ENCODE measurements at places on chromosomes 16 and 17. TPM values are rescaled to one million over a fixed set of nuclear protein-coding genes. Genes with fewer than 3 reads are reported as not detected.

- no peak for DNase-seq
Measured at GRCh38 chr17:80502578-80502877, 26.1 kb upstream of the NPTX1 start.

GRCh38 chr17:80751946-80752581 lies 207.4 kb downstream of the RPTOR start:
- no peak for DNase-seq

DNA sequence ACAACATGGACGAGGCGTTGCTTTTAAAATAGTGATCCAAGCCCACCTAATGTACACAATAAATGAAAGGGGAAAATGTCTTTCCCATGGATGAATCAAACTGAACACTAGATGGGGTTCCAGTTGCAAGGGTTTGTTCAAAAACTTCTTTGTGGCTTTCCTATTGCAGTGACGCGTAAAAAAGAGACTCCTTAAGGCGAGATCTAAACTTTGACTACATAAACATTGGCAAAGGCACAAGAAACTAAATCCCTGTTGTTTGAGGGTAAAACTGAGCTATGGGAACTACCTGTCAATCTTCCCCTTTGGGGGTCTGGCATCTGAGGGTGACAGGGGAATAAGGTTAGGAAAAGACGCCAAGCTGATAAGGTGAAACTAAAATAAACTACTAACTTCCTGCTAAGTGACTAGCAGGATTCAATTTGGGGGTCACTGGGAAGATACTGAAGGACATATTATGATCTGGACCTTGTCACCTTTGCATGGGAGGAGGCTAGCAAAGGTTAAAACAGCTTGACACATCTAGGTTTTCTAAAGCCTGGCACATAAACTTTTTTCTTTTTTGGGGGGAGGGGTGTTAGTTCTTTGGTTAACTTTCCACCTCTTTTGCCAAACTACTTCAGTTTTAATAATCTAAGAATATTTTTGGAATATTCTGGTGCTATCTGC lies 4.7 kb downstream of the SALL1 start:
- no peak for DNase-seq

GRCh38 chr17:28317099-28317965 lies 1.7 kb upstream of the TMEM97 start:
- DNase-seq = no peak

- DNase-seq = no peak
Measured at GRCh38 chr16:31876951-31877828, 3.6 kb downstream of the ZNF267 start.

DNA sequence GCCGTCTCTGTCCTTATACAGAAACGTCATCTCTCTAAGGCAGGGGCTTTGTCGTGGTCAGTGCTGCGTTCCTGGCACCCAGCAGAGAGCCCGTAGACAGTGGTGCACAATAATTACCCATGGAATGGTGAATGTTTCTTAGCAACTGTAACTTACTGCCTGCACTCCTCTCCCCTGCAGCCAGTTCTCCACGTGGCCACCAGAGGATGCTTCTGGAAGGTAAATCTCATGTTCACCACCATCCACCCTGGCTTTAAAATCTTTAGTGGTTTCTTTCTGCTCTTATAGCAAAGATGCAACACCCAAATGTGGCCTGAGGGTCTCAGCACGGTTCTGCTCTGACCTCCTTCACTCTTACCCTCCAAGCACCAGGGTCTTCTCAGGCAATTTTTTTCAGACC lies 150.8 kb downstream of the GRIN2A start:
- DNase-seq = no peak

DNA sequence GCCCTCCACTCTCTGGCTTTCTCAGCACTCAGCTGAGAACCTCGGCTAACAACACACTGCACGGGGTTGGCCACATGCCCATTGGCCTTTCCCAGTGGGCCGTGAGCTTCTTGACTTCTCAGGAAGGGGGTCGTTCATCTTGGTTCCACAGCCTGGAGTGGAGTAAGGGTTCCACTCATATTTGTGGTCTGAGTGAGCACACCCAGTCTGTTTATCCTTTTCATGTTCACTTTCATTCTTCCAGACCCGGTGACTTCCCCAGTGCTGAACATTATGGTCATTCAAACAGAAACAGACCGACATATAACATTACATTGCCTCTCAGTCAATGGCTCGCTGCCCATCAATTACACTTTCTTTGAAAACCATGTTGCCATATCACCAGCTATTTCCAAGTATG lies 8.2 kb downstream of the MILR1 start:
- DNase-seq = no peak

- no peak for DNase-seq
Measured at GRCh38 chr16:17177242-17177958, 293.4 kb downstream of the XYLT1 start.

- DNase-seq = peak; percentile 41
Measured at GRCh38 chr16:79707876-79708275, 107.3 kb upstream of the MAF start.

DNA sequence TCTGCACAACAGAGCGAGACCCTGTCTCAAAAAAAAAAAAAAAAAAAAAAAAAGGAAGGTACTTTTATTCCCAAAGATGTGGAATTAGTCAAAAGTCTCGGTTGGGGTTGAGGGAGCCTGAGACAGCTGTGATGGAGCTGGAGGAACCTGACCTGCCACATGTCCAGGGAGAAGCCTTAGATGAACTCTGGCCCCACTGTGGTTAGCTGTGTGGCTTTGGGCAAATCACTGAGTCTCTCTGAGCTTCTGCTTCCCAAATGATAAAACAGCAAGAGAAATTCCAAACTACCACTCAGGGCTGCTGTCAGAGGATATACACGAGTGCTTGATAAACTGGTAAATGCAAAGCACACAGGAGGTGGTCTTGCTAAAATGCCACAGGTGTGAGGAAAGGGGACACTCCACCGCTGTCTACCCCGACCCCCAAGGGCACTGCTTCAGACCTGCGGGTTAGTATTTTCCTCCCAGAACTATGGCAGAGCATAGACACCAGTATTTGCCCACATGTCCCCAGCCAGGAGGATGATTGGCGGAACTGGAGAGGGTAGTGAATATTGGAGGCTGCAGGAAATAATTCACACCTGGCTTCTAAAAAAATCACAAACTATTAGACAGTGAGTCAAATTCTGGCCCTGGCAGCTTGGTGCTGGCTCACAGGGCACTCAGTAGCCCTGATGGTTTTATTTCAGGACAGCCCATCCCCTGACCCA lies 14.7 kb downstream of the DRC3 start:
- no peak for DNase-seq

GRCh38 chr16:58333985-58334384 lies 39.2 kb upstream of the PRSS54 start:
- DNase-seq = peak; percentile 29

DNA sequence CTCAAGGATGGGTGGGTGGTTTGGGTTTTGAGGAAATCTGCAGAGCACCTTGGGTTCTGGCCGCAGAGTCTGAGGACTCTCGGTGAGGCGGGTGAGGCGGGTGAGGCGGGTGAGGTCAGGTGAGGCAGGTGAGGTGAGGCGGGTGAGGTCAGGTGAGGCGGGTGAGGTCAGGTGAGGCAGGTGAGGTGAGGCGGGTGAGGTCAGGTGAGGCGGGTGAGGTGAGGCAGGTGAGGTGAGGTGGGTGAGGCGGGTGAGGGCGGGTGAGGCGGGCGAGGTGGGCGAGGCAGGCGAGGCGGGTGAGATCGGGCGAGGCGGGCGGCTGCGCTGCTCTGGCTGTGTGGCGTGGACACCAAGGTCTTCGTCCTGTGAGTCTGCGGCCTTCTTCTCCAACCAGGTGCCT lies 24.1 kb upstream of the RPL13 start:
- no peak for DNase-seq

DNA sequence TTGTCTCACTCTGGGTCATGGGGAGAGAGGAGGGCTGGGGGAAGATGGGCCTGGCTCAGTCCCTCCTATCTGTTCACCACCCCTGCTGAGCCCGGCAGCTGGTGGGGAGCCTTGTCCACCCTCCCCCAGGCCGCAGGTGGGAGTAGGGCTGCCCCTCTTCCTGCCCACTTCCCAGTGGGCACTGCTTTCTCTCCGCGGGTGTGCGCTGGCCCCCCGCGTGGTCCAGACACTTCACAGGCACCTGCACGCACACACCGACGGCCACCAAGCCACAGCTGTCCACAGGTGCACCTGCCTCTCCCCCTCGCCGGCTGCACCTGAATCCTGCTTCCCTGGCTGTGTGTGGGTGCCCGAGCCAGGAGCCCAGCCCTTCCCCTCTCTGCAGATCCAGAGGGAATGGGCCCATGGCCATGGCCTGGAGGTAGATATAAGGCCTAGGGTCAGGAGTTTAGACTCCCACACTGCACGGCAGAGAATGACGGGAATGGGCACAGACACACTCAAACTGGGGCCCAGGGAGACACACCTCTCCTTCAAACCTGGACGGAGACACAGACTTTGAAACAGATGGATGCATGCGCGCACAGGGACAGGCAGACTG lies 2.0 kb downstream of the NHERF2 start:
- DNase-seq = no peak

DNA sequence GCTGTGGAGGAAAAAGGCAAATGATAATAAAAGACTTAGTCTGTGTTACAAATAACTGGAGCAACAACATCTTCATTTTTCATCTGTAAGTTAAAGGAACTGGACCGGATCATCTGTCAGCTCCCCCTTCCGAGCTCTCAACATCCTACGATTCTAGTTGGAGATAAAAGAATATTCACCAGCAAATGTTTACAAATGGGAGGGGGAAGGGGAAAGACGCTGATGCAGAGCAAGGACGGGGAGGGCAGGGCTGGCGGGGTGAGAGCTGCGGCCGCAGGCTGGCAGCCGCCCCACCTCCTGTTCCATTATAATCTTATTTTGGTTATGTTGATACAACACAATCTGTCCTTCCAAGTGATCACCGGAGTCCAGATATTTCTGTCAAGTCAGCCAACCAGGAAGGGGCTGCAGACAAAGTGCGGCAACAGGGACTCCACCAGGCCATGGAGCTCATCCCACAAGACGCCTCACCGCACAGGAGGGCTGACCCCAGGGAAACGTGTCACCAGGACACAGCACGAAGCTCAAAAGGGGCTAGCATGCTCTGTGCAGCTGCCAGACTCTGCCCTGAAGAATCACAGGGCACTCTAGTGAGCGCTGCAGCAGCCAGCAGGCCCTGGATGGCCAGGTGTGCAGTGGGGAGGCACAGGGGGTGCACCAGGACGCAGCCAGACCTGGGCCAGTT lies 19.7 kb downstream of the FBXO31 start:
- no peak for DNase-seq

- no peak for DNase-seq
Measured at GRCh38 chr16:4663777-4664465, 29.4 kb upstream of the NUDT16L1 start.

DNA sequence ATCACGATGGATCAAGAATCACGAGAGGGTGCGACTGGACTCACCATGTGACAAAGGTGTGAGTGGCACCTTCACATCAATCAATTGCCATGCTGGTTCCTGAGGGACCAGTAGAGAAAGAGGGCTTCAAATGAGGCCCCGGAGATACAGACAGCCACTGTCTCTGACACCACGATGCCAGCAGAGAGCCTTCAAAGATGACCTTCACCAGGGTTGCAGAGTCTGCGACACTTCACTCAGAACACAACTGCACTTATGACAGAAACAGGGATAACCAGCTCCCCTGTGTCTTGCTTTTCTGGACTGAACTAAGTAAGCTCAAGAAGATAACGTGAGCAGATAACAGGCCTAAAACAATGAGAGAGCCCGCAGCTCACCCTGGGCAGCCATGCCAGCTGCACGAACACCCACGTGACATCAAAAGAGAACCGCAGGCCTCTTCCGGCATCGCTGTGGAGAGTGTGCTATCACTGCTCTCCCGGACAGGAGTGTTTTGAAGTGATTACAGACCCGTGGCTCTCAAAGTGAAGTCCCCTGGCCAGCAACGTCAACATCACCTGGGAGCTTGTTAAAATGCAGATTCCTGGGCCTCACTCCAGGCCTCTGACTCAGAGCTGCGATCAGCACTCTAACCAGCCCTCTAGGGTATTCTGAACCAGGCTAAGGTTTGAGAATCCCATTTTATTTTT lies 36.4 kb downstream of the KLHDC4 start:
- no peak for DNase-seq

- no peak for DNase-seq
Measured at GRCh38 chr17:19296786-19297778, 59.9 kb downstream of the EPN2 start.

GRCh38 chr17:69407759-69408158 lies 6.7 kb upstream of the MAP2K6 start:
- DNase-seq = no peak

- peak; percentile 51 for DNase-seq
Measured at GRCh38 chr16:88769617-88770460, 15.2 kb downstream of the PIEZO1 start.

- DNase-seq = no peak
Measured at GRCh38 chr17:8161289-8162232, 1.2 kb downstream of the VAMP2 start.

- DNase-seq = no peak
Measured at GRCh38 chr16:84595052-84595481, 22.8 kb downstream of the COTL1 start.

- DNase-seq = no peak
Measured at GRCh38 chr17:4837471-4838308, 4.5 kb downstream of the MINK1 start.

GRCh38 chr16:35102780-35103403 lies 1643.5 kb downstream of the TP53TG3F start:
- no peak for DNase-seq

TEX14 gene
- total RNA-seq = 0.30 TPM

C1QTNF8 gene
- total RNA-seq = not detected

KREMEN2 gene
- total RNA-seq = 2.2 TPM

SEZ6L2 gene
- 26.3 TPM for total RNA-seq

ORC6 gene
- total RNA-seq = 56.3 TPM

CACNG4 gene
- 12.8 TPM for total RNA-seq

C16orf96 gene
- 0.19 TPM for total RNA-seq

PRCD gene
- total RNA-seq = not detected

Data from Caco-2 (cell line).